Right cardiac atrium (tissue), 5 donors: ENCODE measurements at places on chromosomes 5 and 9. TPM values are rescaled to one million over a fixed set of nuclear protein-coding genes. Genes with fewer than 3 reads are reported as not detected.

- no peak for DNase-seq
These were observed 18.8 kb downstream of the MAP1B start for GRCh38 chr5:72125941-72126620.

- no peak for DNase-seq
These were observed 44.3 kb downstream of the NUP214 start for GRCh38 chr9:131169563-131170240.

DNA sequence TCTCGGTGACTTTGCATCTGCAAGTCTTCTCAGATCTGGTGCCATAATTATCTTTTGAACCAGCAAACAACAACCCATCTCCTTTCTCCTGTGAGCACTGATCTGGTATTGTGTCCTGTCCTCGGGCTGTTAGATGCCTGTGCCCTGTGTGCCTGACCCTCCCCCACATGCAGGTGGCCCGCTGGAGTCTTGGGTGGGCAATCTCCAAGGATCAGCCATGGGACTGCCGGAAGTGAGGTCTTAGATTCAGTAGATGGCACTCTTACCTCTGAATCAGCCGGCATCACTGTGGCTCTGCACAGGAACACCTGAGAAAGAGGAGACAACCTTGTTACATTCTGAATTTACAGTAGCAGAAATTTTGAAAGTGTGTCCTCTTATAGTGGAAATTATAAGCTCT is 172.4 kb downstream of the IRX2 start:
- no peak for DNase-seq

DNA sequence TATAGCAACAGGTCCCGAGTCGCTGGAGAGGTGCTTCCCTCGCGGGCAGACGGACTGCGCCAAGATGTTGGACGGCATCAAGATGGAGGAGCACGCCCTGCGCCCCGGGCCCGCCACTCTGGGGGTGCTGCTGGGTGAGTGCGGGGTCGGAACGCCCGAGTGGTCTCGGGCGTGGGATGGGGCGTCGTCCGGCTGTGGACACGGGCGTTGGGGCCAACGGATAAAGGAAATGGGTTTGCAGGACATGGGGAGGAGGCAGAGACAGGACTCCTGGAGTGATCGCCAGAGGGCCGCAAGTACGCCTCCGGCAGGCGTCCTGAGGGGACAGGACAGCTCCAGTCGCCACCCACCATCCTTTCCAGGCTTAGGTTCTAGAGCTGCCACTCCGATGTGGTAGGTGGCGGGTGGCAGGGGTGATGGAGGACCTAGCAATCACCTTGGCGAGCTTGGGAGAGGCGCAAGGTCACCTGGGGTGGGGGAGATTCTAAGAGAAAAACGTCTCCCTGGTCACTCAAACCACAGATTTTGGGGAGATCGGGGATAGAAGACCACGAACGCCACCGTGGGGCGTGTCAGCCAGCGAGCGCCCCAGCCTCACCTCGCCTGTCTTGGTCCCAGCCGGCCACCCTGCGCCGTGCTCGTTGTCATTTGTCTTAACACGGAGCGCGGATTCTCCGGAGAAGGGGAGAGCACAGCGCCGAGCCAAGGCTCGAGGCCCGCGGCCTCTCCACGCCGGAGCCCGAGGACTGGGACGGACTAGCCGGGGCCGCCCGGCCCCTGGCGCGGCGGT is 922 bp downstream of the LMX1B start:
- no peak for DNase-seq

- DNase-seq = no peak
These were observed 72.1 kb upstream of the ARAP3 start for GRCh38 chr5:141753971-141754713.

- DNase-seq = no peak
These were observed 45.7 kb upstream of the FANCC start for GRCh38 chr9:95363051-95363841.

DNA sequence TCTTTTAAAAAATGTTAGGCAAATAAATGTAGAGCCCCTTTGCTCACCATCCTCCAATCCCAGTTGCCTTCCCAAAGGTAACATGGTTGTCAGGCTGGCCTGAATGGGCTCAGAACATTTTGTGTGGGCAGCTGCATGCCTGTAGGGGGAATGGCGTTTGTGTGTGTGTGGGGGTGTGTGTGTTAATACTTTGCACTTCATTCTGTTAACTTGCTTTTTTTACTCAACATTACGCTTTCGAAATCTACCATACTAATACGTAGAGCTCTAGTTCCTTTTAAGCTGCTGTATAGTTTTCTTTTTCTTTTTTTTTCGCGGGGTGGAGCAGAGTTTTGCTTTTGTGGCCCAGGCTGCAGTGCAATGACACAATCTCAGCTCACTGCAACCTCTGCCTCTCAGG is 14.0 kb downstream of the MYOZ3 start:
- no peak for DNase-seq

DNA sequence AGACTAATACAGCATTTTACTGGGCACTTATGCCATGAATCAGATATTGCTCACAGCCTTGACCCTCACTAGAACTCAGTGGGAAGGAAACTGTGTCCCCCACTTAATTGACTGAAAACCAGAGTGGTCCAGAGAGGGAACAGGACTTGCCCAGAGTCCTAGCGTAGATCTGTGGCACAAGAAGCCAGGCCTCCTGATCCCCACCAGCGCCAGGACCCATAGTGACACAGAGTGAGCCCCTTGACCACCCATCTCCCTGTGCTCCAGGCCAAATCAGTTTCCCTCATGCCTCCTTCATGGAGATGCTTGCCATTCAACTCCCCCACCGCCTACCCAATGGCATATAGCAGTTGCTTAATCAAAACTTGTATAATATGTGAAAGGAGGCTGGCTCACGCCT is 8.3 kb downstream of the KIF12 start:
- DNase-seq = no peak

DNA sequence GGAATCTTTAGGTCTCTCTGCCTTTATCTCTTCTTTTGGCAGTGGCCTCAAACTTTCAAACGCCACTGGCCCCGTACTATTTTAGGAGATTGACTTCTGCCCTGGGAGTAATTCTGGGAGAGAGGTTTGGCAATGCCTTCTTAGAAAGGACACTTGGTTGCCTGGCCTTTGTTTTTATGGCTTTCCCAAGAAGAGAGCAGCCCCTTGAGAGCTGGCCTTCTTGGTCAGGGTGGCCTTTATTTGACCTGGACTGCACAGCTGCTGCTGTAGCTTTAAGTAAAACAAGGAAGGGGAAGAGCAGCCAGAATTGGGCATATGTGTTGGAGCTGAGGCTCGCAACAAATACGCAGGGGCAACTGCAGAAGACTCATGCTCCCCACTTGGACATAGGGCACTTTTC is 60.8 kb downstream of the PTPN3 start:
- DNase-seq = no peak

DNA sequence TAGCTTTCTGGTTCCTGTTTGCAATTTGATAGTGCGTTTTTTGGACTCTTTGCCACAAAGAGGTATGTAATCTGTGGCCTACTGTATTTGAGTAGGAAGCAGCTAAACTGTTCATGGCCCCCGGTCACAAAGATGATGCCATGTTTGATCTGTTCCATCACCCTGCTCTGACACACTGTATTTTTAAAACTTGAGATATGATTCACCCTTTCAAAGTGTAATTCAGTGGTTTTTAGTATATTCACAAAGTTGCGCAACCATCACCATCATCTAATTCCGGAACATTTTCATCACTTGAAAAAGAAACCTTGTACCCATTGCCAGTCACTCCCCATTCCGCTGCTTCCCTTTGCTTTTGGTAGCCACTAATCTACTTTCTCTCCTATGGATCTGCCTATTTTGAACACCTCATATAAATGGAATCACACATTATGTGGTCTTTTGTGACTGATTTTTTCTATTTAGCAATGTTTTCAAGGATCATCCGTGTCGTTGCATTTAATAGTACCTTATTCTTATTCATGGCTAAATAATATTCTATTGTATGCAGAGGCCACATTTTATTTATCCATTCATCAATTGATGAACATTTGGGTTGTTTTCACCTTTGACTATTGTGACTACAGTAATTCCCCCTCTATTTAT is 141.6 kb downstream of the NR3C1 start:
- DNase-seq = no peak

GRCh38 chr9:86752733-86753132 is 194.6 kb downstream of the GAS1 start:
- DNase-seq = no peak

GRCh38 chr5:17720071-17720470 is 85.8 kb downstream of the TAF11L14 start:
- DNase-seq = no peak

GRCh38 chr9:13899924-13900323 is 414.0 kb downstream of the NFIB start:
- no peak for DNase-seq

- DNase-seq = no peak
These were observed 2.4 kb downstream of the MRPL36 start for GRCh38 chr5:1797103-1797800.

DNA sequence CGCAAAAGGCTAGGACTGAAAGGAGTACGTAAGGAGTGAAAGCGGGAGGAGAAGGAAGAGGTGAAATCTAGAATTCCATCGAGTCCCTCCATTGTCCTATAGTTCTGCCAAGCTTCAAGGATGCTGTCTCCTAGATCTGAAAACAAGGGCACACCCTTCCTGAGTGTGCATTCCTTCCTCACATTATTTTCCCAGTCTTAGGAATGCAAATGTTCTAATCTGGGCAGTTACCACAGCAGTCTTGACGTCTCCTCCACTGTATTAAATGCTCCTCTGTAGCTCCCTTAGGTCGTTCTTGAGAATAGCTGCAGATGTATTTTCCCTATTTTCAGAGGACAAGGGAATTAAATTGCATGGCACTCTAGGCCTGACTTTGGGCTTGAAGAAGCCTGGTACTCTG is 127.6 kb downstream of the SLIT3 start:
- DNase-seq = no peak

- no peak for DNase-seq
These were observed 954.7 kb upstream of the ARRDC3 start for GRCh38 chr5:92337772-92338234.

DNA sequence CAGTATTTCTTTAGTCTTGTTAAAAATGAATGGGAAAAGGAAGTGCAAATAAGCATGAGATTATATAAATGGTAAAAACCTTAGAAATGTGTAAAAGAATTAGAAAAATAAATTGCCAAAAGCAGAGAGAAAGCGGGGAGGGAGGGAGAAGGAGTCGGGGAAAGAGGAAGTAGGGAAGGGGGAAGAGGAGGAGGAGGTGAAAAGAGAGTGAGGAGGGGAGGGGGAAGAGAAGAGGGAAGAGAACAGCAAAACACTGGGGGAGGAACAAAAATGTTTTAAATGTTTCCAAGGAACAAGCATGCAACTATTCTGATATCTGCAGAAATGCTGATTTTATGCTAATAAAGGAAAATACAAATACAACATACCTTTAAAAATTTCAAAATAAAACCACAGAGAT is 317.5 kb downstream of the PIK3R1 start:
- DNase-seq = no peak

GRCh38 chr5:113022661-113023060 is 46.1 kb downstream of the DCP2 start:
- no peak for DNase-seq

DNA sequence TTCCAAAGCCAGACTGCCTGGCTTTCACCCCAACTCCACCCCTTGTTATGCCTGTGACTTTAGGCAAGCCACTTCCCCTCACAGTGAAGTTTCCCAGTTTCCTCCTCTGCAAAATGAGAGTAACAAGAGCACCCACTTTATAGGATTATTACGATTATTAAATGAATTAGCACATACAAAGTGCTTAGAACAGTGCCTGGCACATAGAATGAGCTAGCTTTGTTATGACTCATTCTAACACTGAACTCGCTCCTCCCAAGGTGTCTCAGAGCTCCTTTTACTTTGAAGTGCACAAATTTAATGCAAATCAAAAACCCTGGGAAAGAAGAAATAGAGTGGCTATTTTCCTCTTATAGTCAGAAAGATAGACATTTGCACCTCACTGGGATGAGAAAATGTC is 34.3 kb downstream of the DNAH5 start:
- no peak for DNase-seq

- no peak for DNase-seq
These were observed 8.6 kb upstream of the AQP3 start for GRCh38 chr9:33455945-33456344.

- no peak for DNase-seq
These were observed 16.9 kb downstream of the OR2V2 start for GRCh38 chr5:181164076-181164952.

- no peak for DNase-seq
These were observed 193.4 kb downstream of the EDIL3 start for GRCh38 chr5:84191281-84191680.

DNA sequence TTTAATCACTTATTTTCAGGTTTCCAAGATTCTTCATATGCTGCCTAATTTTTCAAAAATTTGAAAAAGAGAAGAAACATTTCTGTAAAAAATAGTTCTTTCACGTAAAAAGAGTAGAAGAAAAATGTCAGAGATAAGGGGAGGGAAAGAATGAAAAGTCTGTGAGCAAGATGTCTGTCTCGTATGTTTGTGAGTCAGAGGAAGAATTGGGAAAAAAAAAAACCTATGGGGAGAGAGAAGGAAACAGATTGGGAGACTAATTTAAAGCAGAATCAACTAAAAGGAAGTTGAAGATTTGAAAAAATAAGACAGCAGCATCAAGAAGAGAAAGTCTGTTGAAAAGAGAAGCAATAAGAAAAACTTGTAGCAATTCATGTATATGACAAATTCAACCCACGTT is 456.3 kb downstream of the HINT1 start:
- no peak for DNase-seq

GRCh38 chr5:74851684-74852353 is 14.4 kb downstream of the FAM169A start:
- DNase-seq = no peak

- DNase-seq = no peak
These were observed 21.6 kb downstream of the NDST1 start for GRCh38 chr5:150529555-150529954.

GRCh38 chr9:112552229-112553056 is 65.8 kb downstream of the KIAA1958 start:
- DNase-seq = no peak

The INSL6 gene
- not detected for total RNA-seq

The FBP2 gene
- not detected for total RNA-seq

DNA sequence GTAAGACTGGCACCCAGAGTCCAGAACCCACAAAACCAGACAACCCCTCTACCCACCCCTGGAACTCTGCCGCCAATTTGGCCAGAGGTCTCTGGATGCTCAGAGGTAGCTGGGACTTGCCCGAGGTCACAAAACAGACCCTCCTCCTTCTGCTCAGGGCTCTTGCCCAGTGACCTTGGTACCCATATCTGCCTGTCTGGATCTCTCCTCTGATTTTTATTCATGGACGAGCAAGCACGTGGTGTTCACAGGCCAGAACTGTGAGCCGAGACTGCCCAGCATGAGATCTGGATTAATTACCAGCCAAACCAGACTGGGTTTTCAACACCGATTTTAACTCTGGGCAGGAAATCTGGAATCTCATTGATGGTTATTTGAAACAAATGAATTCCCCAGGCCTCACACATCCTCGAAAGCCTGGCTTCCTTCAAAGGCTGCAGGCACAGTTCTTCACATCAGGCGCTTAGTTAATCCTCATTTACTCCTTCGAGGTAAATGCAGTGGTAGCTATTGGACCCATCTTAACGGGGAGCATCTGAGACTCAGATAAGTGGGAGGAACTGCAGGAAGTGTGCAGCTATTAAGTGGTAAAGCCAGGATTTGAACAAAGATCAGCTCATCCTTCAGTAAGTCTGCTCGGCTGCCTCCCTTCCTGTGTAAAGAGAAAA is 21.4 kb downstream of the COL27A1 start:
- DNase-seq = no peak
